ENCODE measurements at places on chromosomes 5 and 9.

GRCh38 chr9:127876764-127877562 is 512 bp downstream of the AK1 start:
- H3K4me1 ChIP-seq: peaks cover 10% of the 10 kb centered on the region
- H3K36me3 ChIP-seq: no peaks in the 10 kb centered on the region
- H3K27ac ChIP-seq: no peak overlapping the region
- peaks cover 5% of the 10 kb centered on the region for H3K27me3 ChIP-seq
- DNase-seq: no peak

GRCh38 chr9:114397219-114397847 is 9.6 kb upstream of the AKNA start:
- peaks cover 12% of the 10 kb centered on the region for H3K27me3 ChIP-seq
- H3K36me3 ChIP-seq: peaks cover 3% of the 10 kb centered on the region
- H3K4me1 ChIP-seq: peaks cover 40% of the 10 kb centered on the region
- H3K4me3 ChIP-seq: peak overlapping the region; percentile 95

- H3K27ac ChIP-seq: no peak overlapping the region
- H3K36me3 ChIP-seq: no peaks in the 10 kb centered on the region
- no peak overlapping the region for H3K4me3 ChIP-seq
- peaks cover 4% of the 10 kb centered on the region for H3K27me3 ChIP-seq
- DNase-seq: no peak
Measured at GRCh38 chr5:17067657-17068392, 131.7 kb upstream of the MYO10 start.

GRCh38 chr5:78735834-78736463 is 87.4 kb upstream of the LHFPL2 start:
- no peak overlapping the region for H3K27ac ChIP-seq
- no peaks in the 10 kb centered on the region for H3K27me3 ChIP-seq
- no peak overlapping the region for H3K4me3 ChIP-seq
- no peaks in the 10 kb centered on the region for H3K4me1 ChIP-seq

GRCh38 chr9:129140397-129141065 is 29.3 kb downstream of the PTPA start:
- peaks cover 33% of the 10 kb centered on the region for H3K4me1 ChIP-seq
- no peaks in the 10 kb centered on the region for H3K27me3 ChIP-seq
- H3K4me3 ChIP-seq: peak overlapping the region; percentile 87
- H3K27ac ChIP-seq: peak overlapping the region; percentile 88

DNA sequence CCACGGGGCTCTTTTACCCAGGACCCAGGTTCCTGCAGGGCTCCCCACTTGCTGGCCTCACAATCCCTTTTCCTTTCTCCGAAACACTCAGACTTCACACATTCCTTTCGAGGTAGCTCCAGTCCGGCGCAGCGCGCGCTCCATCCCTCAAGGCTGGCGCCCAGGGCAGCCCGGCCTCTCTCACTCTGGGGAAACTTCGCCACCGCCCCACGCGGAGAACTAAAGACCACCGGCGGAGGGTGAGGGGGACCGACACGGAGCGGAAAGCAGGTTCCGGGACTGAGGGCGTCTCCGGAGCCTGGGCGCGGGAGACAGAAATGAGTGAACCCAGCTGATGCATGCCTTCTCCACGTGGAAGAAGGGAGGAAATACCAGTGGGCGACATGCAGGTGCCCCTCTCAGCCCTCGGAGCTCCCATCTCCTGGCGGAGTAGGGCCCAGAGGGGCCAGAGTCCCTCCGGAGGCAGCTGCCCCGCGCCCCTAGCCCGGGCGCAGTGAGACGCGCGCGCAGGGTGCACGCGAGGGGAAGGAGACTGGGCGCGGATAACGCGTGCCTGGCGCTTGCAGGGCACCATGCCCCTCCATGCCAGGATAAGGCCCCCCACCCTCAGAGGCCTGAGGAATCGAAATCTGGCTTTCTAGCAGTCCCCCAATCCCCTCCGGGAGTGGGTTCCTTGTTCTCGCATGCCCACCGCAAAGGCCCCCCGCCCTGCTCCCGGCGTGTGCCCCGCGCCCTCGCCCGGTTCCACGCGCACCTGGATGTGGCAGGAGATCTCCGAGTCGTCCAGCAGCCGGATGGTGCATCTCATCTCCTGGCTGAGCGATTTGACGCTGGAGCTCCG is 650 bp downstream of the FRMD3 start:
- no peak for DNase-seq
- peaks cover 4% of the 10 kb centered on the region for H3K4me1 ChIP-seq
- H3K36me3 ChIP-seq: no peaks in the 10 kb centered on the region
- H3K4me3 ChIP-seq: no peak overlapping the region
- H3K27me3 ChIP-seq: peaks cover 21% of the 10 kb centered on the region
- H3K27ac ChIP-seq: no peak overlapping the region

- H3K4me3 ChIP-seq: no peak overlapping the region
- no peaks in the 10 kb centered on the region for H3K4me1 ChIP-seq
- DNase-seq: no peak
- H3K36me3 ChIP-seq: no peaks in the 10 kb centered on the region
Measured at GRCh38 chr9:1429297-1429696, 379.1 kb downstream of the DMRT2 start.

- no peak overlapping the region for H3K27ac ChIP-seq
- peaks cover 6% of the 10 kb centered on the region for H3K27me3 ChIP-seq
- H3K4me3 ChIP-seq: no peak overlapping the region
- DNase-seq: no peak
- no peaks in the 10 kb centered on the region for H3K4me1 ChIP-seq
- no peaks in the 10 kb centered on the region for H3K36me3 ChIP-seq
Measured at GRCh38 chr5:66717455-66718373, 121.5 kb downstream of the MAST4 start.

- H3K27me3 ChIP-seq: no peaks in the 10 kb centered on the region
- H3K4me3 ChIP-seq: no peak overlapping the region
- no peak for DNase-seq
- no peaks in the 10 kb centered on the region for H3K4me1 ChIP-seq
- H3K36me3 ChIP-seq: no peaks in the 10 kb centered on the region
Measured at GRCh38 chr9:99348289-99348688, 126.2 kb downstream of the SEC61B start.

- no peak overlapping the region for H3K4me3 ChIP-seq
- no peak overlapping the region for H3K27ac ChIP-seq
- no peak for DNase-seq
- no peaks in the 10 kb centered on the region for H3K36me3 ChIP-seq
- no peaks in the 10 kb centered on the region for H3K4me1 ChIP-seq
Measured at GRCh38 chr9:18485714-18486113, 11.8 kb downstream of the ADAMTSL1 start.

GRCh38 chr5:144169904-144170275 is 569 bp downstream of the YIPF5 start:
- peaks cover 6% of the 10 kb centered on the region for H3K27me3 ChIP-seq
- no peak for DNase-seq
- peak overlapping the region; percentile 93 for H3K4me3 ChIP-seq
- peaks cover 45% of the 10 kb centered on the region for H3K4me1 ChIP-seq

DNA sequence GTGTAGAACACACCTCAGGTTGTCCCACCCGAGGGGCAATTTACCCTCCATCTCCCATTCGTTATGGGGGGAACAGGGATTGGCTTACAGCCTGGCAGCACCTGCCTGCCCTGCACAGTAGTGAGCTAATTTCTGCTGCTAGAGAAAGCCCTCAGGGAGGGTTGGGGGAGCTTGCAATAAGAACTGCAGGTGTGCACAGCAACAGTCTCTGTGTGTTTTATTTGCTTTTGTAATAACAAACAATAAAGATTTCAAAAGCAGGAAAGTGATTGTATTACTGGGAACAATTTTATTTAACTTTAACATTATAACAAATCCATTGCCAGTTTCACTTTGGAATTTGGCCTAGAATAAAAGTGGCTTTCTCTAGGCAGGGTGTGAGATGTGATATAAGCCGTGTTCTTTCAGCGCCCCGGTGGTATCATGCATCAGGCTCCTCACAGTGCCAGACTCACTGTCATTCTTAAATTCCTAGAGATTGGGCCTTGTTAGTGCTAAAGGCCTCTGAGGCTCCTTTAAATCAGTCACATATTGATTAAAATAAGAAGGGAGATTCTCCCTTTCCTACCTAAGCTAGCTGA is 81.1 kb downstream of the RMI1 start:
- DNase-seq: no peak
- H3K36me3 ChIP-seq: no peaks in the 10 kb centered on the region
- H3K27ac ChIP-seq: no peak overlapping the region
- no peaks in the 10 kb centered on the region for H3K4me1 ChIP-seq
- no peak overlapping the region for H3K4me3 ChIP-seq
- H3K27me3 ChIP-seq: peaks cover 5% of the 10 kb centered on the region

DNA sequence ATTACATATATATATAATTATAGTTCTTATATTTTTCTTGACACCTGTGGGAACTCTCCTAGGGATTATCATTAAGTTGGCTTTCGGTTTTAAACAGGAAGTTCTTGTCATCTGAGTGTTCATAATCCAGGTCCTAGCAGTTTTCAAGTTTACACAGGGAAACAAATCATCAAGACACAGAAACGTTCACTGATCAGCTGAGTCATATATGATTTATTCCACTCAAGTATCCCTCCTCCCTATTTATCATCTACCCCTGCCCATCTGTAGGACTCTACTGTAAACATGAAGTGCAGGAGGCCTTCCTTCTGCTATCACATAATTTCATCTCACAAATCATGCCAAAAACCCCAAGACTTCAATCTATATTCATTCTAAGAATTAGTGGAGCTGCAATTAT is 6.3 kb downstream of the SLC25A51 start:
- no peaks in the 10 kb centered on the region for H3K27me3 ChIP-seq
- no peak for DNase-seq
- H3K36me3 ChIP-seq: peaks cover 25% of the 10 kb centered on the region
- no peak overlapping the region for H3K4me3 ChIP-seq

DNA sequence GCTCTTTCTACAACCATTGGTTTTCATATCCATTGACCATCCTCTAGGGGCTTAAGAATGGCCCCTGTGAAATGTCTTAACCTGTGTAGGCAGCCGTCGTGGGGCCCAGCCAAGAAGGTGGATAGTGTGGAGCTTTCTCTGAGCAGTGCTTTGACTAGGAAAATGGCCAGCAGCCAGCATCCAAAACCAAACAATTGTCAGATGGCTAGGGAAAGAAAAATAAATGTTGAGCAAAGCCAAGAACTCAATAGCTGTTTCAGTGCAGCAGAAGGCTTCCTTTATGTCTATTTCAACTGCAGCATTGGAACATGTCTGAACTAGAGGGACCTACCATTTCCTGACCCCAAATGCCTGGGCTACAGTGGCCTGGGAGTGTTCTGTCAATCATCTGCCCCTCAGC is 374.9 kb downstream of the TLE4 start:
- H3K27ac ChIP-seq: no peak overlapping the region
- no peaks in the 10 kb centered on the region for H3K4me1 ChIP-seq
- H3K36me3 ChIP-seq: no peaks in the 10 kb centered on the region
- no peak for DNase-seq

DNA sequence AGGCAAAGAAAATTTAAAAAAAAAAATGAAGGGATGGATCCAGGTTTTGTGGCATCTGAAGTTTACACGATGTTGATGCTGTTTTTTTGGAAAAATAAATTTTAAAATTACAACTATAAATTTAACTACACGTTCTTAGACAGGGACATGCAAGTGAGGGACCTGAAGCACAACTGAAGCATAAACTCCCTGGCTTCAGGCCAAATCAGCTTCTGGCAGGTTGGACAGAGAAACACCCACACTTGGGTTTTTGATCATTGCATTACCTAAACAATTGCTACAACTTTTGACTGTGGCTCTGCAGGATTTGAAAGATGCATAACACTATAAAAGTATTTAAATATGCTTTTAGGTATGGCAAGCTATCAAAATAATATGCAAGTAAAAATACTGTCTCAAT is 1318.3 kb upstream of the DMAC1 start:
- H3K27ac ChIP-seq: no peak overlapping the region
- H3K4me1 ChIP-seq: no peaks in the 10 kb centered on the region
- no peak overlapping the region for H3K4me3 ChIP-seq
- no peaks in the 10 kb centered on the region for H3K36me3 ChIP-seq

DNA sequence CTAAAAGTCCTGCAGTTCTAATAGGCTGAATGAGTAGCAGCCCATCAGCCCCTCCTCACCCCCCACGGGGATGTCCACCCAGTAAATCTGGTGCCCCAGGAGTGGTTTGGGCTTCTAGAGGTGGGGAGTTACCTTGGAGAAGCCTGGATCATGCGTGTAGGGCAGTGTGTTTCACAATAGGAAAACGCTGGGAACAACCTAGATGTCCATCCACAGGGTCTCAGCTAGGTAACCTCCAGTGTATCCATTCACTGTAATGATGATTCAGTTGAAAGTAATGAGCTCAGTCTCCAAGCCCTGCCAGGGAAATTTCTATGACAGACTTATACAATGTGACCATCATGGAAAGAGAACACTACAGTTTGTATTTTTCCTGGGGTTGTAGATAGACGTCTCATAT is 51.8 kb downstream of the NDST1 start:
- no peaks in the 10 kb centered on the region for H3K4me1 ChIP-seq
- H3K27ac ChIP-seq: no peak overlapping the region
- no peak overlapping the region for H3K4me3 ChIP-seq

GRCh38 chr5:172973127-172973916 is 10.2 kb upstream of the ATP6V0E1 start:
- no peaks in the 10 kb centered on the region for H3K27me3 ChIP-seq
- DNase-seq: no peak
- no peak overlapping the region for H3K4me3 ChIP-seq
- H3K4me1 ChIP-seq: no peaks in the 10 kb centered on the region
- no peak overlapping the region for H3K27ac ChIP-seq

GRCh38 chr5:136208916-136209315 is 16.0 kb upstream of the SMIM32 start:
- H3K27me3 ChIP-seq: no peaks in the 10 kb centered on the region
- H3K4me3 ChIP-seq: no peak overlapping the region
- no peaks in the 10 kb centered on the region for H3K4me1 ChIP-seq
- no peaks in the 10 kb centered on the region for H3K36me3 ChIP-seq

- no peaks in the 10 kb centered on the region for H3K4me1 ChIP-seq
- peaks cover 5% of the 10 kb centered on the region for H3K36me3 ChIP-seq
Measured at GRCh38 chr5:55621229-55621628, 86.5 kb upstream of the PLPP1 start.

DNA sequence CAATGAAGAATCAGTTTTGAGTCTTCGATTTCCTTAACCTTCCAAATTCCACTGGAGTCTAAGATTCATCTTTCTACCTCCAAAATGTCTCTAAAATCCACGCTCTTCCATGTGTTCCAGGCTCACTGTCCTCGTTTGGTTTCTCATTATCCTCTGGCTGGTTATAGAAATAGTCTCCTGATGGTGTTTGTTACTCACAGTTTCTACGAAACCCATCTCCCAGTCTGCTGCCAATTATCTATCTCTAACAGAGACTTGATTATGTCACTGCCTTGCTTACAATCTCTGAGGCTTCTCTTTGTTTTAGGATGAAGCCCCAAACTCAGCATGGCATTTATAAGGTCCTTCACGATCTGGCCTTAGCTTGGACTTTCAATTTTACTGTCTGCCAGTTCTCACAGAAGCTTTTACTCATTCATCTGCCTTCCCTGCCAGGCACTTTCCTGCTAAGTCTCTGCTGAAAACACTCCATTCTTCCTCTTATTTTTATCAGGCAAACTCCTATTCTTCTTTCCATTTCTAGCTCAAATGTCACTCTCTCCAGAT is 339.6 kb upstream of the SGCD start:
- H3K36me3 ChIP-seq: no peaks in the 10 kb centered on the region
- no peak overlapping the region for H3K4me3 ChIP-seq
- no peak overlapping the region for H3K27ac ChIP-seq
- DNase-seq: no peak
- peaks cover 2% of the 10 kb centered on the region for H3K27me3 ChIP-seq
- no peaks in the 10 kb centered on the region for H3K4me1 ChIP-seq

Data from immature natural killer cell (primary cell).